ENCODE measurements at places on chromosomes 3 and 15. TPM values are rescaled to one million over a fixed set of nuclear protein-coding genes. Genes with fewer than 3 reads are reported as not detected.

DNA sequence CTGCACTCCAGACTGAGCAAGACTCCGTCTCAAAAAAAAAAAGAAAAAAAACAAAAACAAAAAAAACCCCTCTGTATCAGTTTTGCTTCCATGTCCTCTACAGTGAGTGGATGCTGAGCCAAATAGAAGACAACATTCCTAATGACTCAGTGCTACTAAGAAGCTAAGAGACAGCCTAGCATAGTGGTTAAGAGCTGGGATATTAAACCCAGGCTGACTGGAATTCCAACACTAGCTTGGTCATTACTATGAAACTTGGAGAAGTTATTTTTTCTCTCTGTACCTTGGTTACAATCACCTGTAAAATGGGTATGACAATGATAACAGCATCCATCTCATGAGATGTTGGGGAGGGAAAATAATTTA, 60.9 kb upstream of the PYGO1 start:
- DNase-seq = no peak

DNA sequence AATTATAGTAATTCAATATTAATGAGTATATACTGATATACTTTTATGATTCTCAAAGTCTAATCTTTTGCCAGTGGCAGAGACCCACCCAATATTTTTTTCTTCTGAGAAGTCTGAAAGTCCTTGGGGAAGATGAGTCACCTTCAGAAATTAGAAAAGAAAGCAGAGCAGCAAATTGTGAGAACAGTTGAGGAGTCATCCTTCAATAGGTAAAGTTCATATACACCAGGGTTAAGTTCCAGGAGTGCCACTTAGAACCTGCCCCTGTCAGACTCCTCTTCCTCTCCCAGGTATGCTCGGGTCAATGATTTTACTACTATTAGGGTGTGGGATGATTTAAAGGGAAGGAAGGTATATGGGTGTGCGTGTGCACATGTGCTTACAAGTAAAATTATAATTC, 7.1 kb downstream of the CLRN1 start:
- DNase-seq = no peak

DNA sequence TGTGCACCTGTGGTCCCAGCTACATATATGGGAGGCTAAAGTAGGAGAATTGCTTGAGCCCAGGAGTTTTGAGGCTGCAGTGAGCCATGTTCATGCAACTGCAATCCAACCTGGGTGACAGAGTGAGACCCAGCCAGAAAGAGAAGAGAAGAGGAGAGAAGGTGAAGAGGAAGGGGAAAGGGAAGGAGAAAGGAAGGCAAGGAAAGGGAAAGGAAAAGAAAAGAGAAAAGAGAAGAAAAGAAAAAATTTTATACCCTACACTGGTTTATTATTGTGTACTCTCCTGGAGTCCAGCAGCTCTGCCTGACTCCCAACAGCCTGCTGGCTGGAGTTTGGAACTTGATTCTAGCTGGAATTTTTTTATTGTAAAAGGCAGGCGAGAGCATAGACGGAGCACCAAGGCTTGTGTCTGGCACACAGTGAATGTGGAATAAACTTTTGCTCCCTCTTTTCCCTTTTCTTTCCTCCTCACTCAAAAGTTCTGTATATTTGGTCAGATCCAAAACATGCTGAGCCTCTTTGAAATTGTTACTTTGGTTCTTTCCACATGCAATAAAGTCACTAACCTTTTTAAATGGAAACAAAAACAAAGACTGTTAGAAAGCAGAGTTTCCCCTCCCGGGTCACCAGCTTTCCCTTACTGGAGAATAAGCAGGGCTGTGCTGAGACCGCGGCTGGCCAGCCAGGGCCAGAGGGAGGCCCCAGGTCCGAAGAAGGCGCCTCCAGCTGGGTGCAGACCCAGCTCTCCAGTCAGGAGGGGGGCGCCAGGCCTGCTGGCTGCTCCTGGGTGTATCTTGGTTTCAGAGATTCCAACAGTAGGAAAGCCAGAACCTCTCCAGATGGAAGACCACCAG, 9.9 kb downstream of the THSD4 start:
- DNase-seq = no peak

DNA sequence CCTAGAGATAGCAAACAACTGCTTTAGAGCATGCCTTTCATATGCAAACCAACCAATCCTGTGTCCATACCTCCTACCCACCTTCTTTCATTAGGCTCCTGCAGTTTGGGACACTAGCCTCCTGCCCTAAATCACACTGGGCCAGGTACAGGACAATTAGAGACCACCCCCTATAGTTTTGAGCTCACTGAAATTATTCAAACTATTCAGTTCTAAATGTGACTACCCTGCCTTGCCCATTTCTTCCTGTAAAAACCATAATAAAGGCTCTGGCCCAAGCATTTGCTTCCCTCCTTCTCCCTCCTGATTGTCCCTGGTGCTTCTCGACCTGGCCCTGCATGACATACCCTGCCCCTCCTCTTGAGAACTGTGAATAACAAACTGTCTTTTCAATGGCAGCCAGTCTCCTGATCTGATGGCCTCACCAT, 31.4 kb upstream of the LRIG1 start:
- no peak for DNase-seq

GRCh38 chr15:52102463-52102862, 10.1 kb downstream of the BCL2L10 start:
- no peak for DNase-seq

- DNase-seq = no peak
These were observed 2.3 kb downstream of the LRRC28 start for GRCh38 chr15:99253381-99254090.

DNA sequence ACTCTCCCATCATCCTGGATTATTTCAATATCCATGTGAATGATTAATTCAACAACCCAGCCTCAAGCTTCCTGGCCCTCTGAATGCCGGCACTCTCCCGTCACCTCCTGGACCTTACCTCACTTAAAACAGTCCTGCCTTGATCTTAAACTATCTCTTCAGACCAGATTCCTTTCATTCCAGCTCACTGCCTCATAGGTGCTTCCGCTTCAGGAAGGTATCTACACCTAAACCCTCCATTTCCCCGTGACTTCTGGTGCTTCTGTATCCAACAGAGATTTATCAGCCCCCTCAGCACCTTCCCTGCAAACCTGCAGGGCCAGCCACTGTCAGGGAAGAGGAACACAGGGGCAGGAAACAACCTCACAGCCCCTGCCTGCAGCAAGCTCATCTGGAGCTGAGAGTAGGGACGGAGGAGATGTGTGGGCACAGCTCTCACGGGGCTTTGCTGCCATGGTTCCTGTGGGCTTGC, 98.9 kb upstream of the TJP1 start:
- DNase-seq = peak; percentile 50

- DNase-seq = no peak
These were observed 16.3 kb downstream of the TMEM43 start for GRCh38 chr3:14141144-14141543.

DNA sequence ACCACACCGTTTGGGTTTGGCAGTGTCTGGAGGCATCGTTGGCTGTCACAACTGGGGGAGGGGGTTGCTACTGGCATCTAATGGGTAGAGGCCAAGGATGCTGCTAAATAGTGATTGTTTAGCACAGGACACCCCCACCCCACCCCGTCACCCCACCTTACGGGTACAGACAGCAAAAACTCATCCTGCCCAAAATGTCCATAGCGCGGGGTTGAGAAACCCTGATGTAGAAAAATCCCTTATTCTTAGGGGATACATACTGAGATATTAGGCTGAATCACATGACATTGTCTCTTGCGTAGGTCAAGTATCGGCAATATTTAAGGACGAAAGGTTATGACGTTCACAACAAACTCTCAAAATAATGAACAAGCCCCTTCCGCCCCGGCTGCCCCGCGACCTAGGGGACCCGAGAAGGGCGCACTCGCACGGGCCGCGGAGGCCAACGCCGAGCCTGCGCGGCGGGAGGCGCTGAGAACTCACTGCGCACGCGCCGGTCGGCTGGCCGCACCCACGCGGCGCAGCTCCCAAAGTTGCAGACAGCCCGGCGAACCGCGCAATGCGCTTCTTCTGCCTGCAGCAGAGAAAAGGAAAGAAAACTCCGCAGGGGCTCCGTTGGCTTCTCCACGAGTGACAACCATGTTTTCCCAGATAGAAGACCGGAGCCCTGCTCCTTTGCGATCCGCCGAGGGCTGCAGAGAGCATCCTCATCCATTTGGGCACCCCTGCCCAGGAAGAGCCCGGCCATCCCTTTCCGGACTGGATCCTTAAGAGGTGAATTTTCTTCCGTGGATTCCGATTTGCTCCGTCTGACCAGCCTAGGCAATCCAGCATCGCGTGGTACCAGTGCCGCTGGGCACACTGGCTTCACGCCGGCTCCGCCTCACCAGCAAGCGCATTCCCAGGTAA, 136.8 kb upstream of the CCDC54 start:
- DNase-seq = peak; percentile 83

DNA sequence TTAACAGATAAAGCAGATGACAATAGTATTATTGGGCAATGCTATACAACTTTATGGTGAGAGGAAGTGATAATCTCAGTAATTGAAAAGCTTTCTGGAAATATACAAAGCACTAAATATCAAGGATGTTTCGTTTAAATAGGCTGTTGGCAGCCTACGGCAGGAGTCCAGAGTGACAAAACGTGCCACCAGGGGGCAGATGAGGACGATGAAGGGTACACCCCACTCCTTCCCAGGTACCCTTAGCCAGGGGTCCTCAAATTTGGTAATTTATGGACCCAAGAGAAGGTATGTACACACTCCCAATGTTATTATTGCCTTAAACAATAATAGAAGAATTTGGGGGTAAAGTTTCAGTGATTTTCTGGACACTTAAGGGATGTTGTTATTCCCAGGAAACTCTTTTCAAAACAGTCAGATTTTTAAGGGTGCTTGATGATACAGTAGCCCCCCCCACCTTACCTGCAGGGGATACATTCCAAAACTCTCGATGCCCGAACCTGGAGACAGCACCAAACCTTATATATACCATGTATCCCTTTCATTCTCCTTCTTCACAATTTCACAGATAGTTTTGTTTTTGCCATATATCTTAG, 1.4 kb upstream of the MAGEL2 start:
- no peak for DNase-seq

DNA sequence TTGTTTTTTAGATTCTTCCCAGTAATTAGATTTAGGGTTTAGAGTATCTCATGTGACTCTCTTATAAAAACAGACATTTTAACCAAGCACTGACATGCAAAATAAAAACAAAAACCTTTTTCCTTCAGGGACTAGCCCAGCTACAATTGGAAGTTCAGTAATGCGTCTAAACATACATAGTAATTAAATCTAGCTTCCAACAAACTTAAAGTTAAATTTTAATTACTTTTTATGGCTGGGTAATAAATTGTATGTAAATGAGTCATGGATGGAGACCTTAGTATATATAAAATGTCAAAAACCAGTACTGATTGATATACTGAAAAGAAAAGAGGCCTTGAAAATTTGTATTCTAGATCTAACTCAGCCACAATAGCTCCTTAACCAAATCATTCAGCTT, 43.6 kb upstream of the AP4E1 start:
- DNase-seq = no peak

DNA sequence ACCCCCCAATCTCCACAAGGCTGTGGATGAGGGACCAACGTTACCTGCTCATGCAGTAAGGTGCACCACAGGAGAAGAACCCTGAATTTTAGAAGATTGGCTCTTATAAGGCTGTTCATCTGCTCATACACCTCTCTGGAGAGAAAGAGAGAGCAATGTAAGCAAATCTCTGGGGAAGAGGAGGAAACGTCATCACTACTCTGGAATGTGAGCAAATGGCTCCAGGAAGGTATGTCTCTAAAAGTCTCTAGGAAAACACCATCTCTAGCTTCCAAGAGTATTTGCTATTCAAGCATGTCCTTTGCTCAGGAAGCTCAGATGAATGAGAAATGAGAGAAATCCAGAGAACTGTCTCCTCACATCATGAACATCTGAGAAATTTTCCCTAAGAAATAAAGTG, 235.4 kb downstream of the TBL1XR1 start:
- no peak for DNase-seq

DNA sequence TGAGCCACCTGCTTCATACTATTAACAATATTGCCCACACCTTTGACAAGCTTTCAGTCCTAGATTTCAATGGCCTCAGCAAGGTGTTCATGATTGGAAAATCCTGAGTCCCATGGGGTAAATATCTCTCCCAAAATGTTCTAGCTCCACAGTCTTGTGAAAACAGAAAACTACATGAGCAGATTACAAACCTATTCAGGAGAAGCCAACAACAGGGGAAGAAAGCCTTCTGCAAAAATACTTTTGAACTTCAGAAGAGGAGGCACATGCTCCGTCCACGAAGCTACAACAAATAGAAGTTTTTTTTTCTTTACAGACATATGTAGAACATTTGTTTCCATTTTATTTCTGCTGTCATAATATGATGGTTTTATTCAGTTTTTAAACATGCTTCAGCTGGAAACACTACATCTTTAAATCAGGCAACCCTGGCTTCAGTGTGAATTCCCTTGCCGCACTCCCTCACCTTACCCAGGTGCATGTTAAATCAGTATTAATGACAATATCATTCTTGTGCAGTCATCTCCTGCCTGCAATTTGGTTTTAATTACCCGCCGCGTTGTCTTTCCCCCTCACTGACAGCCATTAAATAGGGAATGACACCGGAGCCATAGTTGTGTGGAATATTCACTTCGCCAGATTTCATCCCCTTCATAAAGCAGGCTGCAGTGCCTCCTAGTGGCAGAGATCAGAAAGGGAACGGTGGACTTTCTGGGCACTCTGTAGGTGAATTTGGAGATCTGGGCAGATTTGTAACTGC, 725.5 kb upstream of the ARRDC4 start:
- DNase-seq = no peak

DNA sequence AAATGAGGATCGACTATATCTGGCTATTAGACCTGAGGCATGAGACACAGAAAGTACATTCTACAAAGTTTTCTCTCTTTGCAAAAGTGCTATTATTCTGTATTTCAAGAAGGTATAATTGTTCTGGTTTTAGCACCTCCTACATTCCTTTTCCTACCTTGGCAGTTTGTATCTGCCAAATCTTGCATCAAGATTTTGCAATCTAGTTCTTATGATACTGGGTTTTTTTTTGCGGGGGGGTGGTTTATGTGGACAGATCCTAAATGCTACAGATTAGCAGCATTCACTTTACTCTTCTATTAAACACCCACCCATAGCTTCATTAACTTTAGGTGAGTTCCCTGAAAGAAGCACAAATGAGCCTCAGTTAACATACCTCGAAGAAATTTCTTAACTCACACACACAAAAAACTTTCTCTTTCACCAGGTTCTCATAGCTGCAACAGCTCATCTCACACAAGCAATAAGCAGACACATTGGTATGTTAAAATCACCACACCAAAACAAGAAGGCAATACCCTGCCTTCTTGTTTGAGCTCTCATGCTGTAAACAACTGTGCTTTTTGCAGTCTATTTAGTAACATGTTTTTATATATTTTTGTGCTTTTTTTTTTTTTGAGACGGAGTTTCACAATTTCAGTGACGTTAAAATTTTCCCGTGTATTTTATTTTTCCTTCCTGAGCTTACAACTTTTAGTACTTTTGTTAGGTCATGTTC, 73.0 kb upstream of the VGLL4 start:
- DNase-seq = no peak

Gene SH3BP5
- total RNA-seq = 31.2 TPM

Gene TM4SF4
- 97.1 TPM for total RNA-seq

Gene SLC12A1
- total RNA-seq = 0.05 TPM

Gene GLT8D1
- 72.7 TPM for total RNA-seq

Gene GP5
- 0.10 TPM for total RNA-seq
